ENCODE measurements at places on chromosomes 13 and 19.
A peak's percentile ranks its signal among the peaks of the same experiment; 100 is the strongest.

- DNase-seq = no peak
These were observed 251.9 kb downstream of the COL4A1 start for GRCh38 chr13:110055089-110055488.

DNA sequence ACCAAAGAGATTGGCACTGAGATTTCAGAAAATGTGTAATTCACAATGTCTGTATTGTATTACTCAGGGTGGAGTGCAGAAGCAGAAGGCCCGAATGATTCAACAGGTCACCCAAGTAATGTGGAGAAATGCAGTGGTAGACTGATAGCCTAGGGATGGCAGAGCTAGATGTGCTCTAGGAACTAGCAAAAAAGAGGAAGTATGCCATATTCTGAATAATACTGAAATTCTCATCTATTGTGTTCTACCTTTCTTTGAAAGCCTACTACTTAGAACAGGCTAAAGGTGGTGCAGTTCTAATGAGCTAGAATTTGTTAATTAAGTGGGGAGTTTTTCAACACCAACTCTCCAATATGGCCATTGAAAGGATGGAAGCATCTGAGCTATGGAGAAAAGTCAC is 1449.8 kb upstream of the MIR17HG start:
- no peak for DNase-seq

GRCh38 chr19:6087074-6087571 is 23.2 kb downstream of the RFX2 start:
- no peak for DNase-seq

GRCh38 chr13:25432691-25433090 is 60.9 kb downstream of the ATP8A2 start:
- DNase-seq = no peak

DNA sequence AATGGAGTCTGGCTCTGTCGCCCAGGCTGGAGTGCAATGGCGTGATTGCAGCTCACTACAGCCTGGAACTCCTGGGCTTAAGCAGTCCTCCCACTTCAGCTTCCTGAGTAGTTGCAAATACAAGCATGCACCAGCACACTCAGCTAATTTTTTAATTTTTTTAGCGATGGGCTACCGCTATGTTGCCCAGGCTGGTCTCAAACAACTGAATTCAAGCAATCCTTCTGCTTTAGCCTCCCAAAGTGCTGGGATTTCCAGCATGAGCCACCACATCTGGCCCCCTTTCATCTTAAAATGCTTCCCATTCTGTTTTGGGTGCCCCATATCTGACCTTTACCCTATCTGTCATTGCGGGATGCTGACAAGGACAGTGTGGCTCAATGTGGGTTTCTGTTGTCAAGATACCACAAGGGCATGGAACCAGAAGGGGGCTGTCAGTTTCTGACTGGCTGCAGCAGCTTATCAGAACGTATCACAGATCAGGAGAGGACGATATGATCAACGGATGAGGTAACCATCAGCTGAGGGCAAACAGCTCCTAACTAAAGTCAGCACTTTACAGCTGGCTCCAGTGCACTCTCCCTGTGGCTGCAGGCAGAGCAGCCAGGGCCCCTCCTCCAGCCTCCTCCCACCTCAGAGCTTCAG is 32.4 kb downstream of the GPR42 start:
- no peak for DNase-seq

DNA sequence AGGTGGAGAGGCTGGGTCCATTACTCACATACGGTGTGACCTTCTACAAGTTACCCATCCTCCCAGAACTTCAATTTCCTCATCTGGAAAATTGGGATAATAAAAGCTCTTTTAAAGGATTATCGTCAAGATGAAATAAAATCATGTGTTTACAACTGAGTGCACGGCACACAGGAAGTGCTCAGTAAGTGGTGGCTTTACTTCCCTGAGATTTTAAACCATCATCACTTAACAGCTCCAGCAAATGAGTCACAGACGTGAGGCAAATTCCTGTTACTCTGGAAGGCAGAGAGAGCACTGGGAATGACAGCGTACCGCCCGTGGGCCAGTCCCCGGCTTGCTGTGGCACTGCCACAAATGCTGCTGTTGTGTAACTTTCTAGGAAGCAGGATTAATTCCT is 64.1 kb downstream of the MRPL57 start:
- DNase-seq = no peak

- DNase-seq = no peak
These were observed 20.7 kb downstream of the EPN1 start for GRCh38 chr19:55695511-55696290.

DNA sequence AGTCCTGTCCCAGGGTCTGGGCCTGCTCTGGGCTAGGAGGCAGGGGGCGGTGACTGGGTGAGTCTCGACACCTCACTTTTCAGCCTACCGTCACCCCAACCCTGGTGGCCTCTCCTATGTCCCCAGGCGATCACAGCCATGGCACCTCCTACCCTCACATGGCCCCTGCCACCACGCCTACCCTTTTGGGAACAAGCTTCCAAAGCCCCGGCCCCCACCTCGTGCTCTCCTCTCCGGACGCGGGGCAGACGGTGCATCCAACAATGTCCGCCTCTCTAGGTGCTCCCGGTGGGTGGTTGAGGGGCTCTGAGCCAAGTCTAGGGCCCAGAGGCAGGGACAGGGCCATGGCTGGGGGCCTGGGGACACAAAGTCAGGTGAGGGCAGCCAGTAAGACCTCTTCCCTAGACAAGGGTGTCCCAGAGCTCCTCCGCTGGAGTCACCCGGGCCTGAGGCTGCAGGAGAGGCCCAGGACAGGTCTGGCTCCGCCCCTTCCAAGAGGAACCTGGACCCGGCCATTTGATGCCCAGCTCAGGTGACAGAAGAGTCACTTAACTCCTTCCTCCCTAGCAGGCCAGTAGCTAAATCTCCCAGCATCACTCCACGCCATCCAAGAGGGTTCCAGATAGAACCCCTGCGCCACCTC is at the start of gene SYNE4:
TSS of gene SYNE4 (minus strand) at position 478 of the 643 bp plus-strand sequence. CDS start at position 346, 132 bp downstream.
- peak; percentile 90 for DNase-seq

DNA sequence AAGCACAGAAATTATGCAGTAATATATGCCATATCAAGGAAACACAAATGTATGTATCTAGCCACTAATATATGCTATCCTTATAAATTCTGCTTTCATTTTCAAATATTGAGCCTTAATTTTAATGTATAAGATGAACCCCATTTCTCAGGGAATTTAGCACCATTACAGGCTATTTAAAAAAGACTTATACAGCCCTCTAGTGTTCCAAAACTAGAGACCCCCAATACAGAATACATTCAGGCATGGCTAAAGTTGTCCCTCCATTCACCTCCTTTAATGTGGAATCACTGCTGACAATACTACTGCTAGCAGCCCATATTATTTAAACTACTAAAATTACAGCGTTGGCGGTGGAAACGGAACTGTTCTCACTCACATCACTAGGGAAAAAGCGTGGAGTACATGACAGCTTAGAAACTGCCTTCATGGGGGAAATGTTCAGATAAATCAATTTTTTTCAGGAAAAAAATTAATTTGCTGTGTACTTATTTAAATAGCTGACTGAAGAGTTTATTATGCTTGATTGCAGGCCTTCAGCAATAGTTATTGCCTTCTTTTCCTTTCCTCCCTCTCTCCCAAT is 541.0 kb downstream of the PCDH9 start:
- DNase-seq = no peak

DNA sequence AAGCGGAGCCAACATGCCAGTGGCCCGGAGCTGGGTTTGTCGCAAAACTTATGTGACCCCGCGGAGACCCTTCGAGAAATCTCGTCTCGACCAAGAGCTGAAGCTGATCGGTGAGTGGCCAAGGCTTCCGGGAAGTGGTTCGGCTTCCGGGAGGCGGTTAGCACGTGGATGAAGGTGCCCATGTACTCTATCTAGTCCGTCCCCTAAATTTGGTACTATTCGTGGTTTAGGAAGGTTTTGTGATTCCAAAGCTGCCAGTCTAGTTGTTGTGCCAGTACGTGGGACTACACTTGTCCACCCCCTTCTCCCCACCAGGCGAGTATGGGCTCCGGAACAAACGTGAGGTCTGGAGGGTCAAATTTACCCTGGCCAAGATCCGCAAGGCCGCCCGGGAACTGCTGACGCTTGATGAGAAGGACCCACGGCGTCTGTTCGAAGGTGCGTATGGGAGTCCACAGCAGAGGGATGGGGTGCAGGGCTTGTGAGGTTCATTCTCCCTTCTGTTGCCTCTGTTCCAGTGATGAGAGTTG is 579 bp downstream of the RPS9 start:
- DNase-seq = no peak

GRCh38 chr13:110236831-110237261 is 70.1 kb downstream of the COL4A1 start:
- DNase-seq = no peak

- no peak for DNase-seq
These were observed 55.4 kb upstream of the UBL3 start for GRCh38 chr13:29905845-29906244.

DNA sequence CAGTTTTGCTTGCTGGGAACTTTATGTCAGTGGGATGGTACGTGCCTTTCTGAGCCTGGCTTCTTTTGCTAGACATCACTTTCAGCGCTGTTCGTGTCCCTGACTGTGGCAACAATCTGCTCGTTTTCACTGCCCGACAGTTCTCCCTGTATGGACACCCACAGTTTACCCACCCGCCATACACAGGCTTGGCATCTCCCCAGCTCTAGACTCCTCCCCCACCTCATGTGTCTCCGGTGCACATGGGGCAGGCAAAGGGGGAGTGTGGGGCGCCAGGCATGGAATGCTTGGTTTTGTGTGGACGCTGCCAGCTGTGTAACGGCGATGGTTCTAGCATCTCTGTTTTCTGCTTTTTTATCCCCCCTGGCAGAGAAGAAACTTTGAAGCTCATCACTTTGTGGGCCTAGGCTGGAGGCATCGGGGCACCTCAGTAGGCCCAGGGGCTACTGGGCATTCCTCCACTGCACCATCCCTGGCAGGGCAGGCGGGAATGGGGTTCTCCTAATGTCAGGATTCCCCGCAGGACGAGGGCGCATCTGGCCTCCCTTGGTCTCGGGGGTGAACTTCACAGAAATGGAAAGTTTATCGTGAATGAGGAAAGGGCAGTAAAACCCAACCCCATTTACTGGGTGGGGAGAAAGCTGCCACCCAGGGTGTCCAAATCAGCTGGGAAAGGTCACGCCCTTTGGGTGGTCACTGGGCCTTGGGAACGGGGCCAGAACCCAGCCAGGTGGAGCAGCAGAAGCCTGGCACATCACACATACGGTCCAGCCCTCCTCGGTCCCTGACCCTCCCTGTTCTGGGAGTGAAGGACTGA is 60.8 kb downstream of the CEBPG start:
- DNase-seq = no peak

- peak; percentile 90 for DNase-seq
These were observed at the start of gene TBXA2R for GRCh38 chr19:3606690-3607289. Gene TBXA2R, minus strand, starts transcription at chr19:3606875. Its CDS starts 6,241 bp downstream, at chr19:3600634.

DNA sequence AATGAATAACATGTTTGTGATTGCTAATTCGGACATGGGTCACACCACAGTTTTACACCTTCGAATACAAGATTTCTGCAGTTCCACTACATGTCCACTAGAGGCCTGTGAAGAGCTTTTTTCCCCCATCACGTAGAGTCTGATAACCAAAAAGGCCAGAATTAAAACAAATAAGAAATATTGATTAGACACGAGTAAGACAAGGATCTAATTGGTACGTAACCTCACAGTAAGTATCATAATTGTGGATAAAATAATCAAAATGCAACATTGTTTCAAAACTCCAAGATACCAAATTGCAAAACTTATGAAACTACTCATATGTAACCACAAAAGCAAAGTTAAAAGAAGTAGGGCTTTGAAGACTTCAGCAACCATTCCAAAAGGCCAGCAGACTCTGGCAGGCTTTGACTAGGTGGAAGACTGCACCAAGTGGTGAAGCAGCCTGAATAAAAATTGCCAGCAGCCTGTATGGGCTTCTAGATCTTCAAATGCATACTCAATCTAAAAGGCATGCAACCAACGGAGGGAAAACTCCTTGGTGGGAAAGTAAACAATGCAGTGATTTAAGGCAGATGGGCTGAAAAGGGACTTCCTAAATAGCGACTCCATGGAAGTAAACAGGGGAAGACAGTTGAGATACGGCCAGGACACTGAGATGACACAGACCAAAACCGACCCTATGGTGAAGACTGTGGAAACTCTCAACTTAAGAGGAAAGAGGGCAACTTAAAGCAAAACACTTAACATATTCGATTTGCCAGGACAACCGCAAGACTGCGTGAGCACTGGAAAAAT is 56.7 kb downstream of the STARD13 start:
- DNase-seq = peak; percentile 64

All from iPS-NIHi11 (cell line).